ENCODE measurements at places on chromosomes 1 and 21.

- no peak for DNase-seq
Observed at GRCh38 chr1:43066578-43066977, 105.5 kb downstream of the EBNA1BP2 start.

DNA sequence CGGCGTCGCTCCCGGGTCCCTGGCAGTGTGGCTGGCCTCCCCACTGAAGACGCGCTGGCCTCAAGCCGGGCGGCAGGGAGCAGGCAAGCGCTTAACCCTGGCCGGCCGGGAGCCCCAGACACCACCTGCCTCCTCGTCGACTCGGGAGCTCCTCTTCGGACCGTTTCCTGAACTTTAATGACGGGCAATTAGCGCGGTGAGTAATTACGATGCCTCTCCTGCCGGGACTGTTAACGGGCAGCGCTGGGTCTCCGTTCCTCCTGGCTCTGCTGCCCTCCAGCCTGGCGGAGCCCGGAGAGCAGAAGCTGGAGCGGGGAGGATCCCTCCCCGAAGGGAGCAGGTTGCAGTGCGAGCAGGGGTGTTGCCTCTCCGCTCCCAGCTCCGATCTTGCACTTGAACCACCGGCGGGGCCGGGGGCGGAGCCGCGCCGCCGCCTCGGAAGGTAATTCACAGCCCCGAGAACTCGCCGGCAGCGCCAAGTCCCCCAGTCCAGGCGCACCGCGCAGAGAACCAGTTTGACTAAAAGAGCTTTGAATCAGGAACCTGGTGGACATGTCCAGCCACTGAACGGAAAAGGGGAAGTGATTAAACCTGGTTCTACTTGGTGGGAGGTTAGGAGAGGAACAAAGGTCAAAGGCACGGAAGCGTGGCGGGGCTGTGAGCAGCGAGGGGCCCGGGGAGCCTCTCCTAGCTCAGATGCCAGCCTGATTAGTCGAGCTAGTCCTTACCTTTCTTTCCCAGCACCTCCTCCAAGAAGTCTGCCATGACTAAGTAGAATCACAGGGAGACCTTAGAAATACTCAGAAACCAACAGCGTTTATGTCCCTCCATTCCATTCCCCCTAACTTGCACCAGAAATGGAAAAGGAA, 18.3 kb upstream of the PLEKHA6 start:
- no peak for DNase-seq

- DNase-seq: no peak
Observed at GRCh38 chr21:41142051-41142795, 25.7 kb upstream of the BACE2 start.

DNA sequence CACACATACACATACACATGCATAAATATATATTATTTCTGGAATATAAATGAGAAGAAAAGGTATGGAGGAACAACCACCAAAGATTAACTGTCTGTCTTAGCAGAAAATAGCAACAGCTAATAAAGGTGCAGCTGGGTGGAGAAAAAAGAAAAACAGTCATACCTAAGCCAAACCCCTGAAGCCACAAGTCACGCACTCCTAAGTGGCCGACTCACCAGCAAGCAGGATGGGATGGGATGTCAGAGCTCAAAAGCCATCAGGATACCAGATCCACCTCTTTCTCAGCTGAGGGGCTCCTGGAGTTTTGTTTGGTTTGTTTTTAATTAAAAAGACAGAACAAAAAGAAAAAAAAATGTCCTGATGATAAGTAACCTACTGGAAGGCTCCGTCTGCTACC, 64.7 kb upstream of the HIVEP3 start:
- no peak for DNase-seq

GRCh38 chr1:38284953-38285352, 238.4 kb upstream of the POU3F1 start:
- no peak for DNase-seq

- DNase-seq: no peak
Observed at GRCh38 chr1:85352055-85352454, 75.6 kb upstream of the BCL10 start.

- DNase-seq: no peak
Observed at GRCh38 chr1:41769068-41769467, 149.7 kb downstream of the HIVEP3 start.

DNA sequence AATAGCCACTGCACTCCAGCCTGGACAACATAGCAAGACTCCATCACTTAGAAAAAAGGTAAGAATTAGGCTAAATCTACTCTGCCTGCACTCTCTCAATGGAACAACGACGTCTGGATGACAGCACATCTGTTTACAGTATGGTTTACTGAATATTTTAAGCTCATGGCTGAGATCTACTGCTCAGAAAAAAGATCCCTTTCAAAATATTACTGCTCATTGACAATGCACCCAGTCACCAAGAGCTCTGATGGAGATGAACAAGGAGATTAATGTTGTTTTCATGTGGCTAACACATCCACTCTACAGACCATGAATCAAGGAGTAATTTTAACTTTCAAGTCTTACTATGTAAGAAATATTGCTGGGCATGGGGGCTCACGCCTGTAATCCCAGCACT, 58.0 kb downstream of the SLC27A3 start:
- DNase-seq: no peak

DNA sequence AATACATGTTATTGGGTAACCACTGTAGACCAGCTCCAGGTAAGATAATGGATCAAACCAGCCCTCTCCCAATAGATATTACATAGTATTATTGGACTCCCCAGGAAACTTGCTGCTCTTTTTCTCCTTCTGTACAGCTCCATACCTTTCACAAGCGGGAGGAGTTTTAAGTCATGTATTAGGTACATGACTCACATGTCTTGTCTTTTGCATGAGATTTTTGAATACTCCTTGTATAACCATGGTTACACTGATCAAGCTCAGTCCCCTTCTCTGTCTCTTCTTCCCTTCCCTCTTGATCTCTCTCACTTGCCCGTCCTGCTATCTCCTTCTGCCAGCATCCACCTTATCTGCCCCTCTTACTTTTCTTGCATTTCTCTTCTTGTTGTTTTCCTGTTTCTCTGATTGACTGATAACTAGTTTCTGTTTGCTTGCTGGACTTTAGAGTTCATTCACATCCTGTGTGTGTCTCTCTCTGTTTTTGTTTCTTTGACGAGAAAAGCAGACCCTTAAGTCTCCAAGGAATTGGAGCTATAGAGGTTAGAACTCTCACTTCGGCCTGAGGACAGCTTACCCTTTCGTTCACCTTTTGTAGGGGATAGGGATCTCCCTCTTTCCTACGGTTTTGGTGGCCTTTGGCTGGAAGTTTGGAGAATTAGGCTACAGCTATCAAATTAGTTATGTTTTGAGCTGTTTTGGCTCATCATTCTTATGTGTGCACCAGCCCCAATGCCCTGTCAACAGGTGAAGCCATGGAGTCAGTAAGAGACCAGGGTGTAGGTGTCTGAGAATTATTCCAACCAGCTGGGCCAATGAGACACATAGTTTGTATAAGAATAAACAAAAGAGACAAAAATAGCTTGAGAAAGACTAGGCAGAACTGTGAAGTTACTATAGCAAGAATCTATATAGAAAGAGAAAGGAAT, 49.0 kb upstream of the ASB17 start:
- DNase-seq: no peak

GRCh38 chr1:187839873-187840272, 1011.1 kb downstream of the PLA2G4A start:
- no peak for DNase-seq

GRCh38 chr1:116325922-116326321, 47.1 kb upstream of the ATP1A1 start:
- DNase-seq: no peak

DNA sequence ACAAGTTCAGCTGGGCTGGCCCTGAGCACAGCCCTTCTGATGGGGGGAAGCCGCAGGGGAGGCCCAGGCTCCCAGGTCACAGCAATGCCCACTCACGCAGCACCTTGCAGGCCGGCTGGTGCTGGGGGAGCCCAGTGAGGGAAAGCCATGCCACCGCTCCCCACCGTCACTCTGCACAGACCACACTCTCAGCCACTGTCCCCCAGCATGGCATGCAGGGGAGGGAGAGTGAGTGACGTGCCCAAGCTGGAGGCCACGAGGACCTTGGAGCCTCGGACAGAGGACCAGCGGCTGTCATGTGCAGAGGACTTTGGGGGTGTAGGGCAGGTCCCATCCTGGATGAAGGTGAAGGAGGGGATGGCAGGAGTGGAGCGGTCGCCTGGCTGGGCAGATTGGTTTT, 25.1 kb downstream of the SLC45A1 start:
- no peak for DNase-seq

GRCh38 chr1:202187041-202187671, 6.4 kb upstream of the LGR6 start:
- DNase-seq: no peak

- no peak for DNase-seq
Observed at GRCh38 chr21:33236766-33237165, 7.0 kb downstream of the IFNAR2 start.

DNA sequence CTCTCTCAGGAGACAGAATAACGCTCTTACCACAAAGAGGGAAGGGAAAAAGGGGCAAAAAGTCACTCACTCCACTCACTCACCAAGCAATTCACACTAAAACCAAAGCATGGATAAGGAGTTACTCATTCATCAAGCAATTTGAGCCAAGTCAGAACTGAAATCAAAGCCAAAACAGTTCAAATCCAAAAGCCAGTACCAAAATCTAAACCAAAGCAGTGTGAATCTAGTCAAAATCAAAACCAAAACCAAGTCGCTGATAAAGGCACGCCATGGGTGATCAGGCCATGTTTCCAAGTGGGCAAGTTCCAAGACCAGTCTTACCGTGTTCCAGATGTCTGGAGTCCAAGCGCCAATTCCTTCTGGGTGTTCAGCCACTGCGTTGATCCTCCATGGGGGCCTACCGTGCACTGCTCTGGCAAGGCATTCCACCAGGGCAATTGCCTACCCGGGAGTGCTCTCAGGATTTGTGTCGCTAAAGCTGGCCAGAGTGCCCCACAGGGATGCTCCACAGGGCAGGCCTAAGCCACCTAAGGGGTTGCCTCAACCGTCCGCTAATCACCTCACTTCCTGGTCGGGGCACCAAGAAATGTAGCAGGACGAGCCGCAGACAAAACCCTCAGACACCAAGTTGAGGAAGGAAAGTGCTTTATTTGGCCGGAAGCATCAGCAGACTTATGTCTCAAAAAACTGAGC, 142.3 kb downstream of the TRIM33 start:
- no peak for DNase-seq

- DNase-seq: no peak
Observed at GRCh38 chr1:214331827-214332423, 51.0 kb downstream of the SMYD2 start.

GRCh38 chr1:234725177-234726132, 115.5 kb upstream of the IRF2BP2 start:
- DNase-seq: peak; percentile 10

GRCh38 chr1:23567996-23568607, 8.8 kb upstream of the ID3 start:
- no peak for DNase-seq

DNA sequence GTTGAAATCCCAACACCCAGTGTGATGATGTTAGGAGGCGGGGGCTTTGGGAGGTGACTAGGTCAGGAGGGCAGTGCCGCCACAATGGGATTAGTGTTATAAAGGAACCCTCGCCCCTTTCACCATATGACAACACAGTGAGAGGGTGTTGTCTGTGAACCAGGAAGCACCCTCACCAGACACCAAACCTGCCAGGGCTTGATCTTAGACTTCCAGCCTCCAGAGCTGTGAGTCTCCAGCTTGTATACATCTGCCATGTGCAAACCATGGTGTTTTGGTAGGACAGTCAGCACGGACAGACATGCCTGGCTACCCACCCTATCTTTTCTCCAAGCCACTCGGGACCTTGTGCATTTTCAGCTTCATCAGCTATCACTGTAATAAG, 4.0 kb downstream of the TRIM11 start:
- no peak for DNase-seq

DNA sequence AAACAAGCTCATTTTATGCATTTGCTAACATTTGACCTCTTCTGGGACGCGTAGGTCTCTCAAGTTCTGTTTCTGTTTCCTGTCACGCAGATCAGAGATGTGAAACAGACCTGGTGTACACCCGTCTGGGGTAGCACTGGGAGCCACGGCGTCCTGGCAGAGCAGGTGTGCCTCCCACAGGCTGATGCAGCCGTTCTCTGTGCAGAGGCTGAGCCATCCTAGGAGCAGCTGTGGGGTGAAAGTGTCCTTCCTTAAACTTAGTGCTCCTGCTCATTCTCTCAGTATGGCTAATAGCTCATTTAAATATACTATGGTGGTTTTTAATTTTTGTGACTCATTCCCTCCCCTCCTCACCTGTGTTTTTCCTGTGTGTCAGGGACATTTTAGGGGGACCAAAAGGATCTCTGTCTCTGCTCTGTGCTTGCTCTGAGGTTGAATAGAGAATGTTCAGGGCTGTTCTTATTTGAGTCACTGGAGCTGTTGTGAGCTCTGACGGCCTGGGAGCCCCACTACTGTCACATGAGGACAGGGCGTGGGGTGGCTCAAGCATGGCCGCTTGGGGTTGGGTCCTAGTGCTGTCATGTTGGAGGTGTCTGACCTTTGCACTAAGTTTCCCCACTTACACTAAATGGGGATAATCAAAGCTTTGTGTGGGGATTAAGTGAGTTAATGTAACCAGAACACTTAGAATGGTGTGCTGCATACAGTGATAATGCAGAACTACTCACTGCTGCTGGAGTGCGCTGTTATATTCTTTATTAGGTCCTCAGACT, 43.0 kb downstream of the GALNT2 start:
- DNase-seq: peak; percentile 19

DNA sequence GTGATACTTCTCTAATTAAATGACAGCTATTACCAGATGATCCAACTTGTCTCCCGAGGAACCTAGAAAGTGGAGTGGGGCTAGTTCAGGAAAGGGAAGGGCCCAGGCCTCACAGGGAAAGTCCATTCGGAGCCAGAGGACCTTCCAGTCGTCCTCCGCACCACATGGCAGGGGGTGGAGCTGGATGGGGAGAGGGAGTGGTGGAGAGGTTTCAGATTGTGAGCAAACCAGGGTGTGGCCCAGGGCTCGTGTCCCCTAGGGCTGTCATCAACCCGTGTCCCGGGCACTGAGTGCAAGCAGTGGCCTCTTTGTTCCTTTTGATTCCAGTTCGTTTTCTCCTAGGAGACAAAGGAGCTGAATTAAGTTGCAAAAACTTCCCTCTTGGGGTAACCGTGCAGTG, 114.9 kb downstream of the HUNK start:
- no peak for DNase-seq

DNA sequence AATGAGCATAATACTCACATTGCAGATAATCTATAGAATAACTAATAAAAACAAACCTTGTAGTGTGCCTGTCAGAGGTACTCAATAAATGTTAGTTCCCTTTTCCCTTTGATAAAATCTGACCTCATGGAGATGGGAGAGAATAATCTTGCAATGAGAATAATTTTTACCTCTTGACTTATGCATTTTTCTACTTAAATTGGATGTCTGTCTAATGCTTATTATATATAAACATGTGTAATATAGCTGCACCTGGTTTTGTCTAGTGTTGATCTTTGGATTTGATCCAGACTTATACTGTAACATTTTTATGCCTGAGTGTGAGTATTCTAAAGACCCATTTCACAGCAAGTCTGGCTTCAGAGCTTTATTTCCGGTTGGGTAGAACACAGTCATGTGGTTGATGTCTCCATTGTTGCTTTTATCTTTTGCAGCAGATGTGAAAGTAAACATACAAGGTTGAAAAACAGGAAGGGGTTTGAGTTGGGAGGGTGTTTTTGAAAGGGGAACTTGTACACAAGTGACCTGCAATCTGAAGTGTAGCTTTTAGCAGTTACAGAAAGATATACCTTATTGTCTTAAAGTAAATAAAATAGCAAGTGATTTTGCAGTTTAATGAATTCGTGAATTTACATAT, 12.4 kb downstream of the EPB41 start:
- no peak for DNase-seq

- no peak for DNase-seq
Observed at GRCh38 chr1:87170931-87171598, 157.6 kb upstream of the LMO4 start.
